ENCODE measurements at places on chromosomes 13 and 19. TPM values are rescaled to one million over a fixed set of nuclear protein-coding genes. Genes with fewer than 3 reads are reported as not detected.

DNA sequence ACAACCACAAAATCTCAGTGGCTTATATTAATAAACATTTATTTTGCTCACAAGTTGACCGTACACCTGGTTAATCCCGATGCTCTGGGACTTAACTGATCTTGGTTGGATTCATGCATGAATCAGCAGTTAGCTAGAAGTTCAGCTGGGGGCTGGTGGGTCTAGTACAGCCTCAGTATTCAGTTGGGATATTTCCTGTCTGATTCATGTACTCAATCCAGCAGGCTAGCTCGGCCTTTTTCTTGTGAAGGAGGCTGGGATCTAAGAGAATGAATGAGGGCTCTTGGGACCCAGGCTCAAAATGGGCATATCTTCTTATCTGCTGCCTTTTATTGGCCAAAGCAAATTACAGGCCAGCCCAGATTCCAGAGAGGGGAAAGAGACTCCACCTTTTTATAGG is 178.8 kb downstream of the KCTD12 start:
- no peak for DNase-seq

DNA sequence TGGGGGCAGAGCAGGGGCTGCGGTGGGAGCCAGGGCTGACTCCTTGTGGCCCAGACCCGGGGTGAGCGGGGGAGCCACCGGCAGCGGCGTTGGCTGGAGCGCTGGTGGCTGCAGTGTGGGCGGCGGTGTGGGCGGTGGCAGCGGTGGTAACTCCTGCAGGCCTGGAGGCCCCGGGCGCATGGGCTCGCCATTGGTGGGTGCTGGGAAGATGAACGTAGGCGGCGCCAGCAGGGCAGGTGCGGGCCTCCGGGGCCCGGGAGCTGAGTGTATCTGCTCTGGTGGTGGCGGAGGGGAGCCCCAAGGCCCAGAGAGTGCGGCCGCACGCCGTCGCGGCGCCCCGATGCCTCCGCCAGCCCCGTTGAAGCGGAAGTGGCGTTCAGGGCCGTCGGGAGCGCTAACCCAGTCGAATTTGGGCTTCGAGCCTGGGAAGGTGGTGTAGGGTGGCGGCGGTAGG is 2.0 kb downstream of the GGN start:
- no peak for DNase-seq

- DNase-seq = no peak
These were observed 45.0 kb downstream of the KCTD15 start for GRCh38 chr19:33841685-33842084.

- no peak for DNase-seq
These were observed 4.8 kb downstream of the MKNK2 start for GRCh38 chr19:2046046-2046907.

GRCh38 chr13:83880275-83881139 is 1.8 kb downstream of the SLITRK1 start:
- no peak for DNase-seq

- peak; percentile 62 for DNase-seq
These were observed 31.2 kb downstream of the GADD45B start for GRCh38 chr19:2507109-2507508.

DNA sequence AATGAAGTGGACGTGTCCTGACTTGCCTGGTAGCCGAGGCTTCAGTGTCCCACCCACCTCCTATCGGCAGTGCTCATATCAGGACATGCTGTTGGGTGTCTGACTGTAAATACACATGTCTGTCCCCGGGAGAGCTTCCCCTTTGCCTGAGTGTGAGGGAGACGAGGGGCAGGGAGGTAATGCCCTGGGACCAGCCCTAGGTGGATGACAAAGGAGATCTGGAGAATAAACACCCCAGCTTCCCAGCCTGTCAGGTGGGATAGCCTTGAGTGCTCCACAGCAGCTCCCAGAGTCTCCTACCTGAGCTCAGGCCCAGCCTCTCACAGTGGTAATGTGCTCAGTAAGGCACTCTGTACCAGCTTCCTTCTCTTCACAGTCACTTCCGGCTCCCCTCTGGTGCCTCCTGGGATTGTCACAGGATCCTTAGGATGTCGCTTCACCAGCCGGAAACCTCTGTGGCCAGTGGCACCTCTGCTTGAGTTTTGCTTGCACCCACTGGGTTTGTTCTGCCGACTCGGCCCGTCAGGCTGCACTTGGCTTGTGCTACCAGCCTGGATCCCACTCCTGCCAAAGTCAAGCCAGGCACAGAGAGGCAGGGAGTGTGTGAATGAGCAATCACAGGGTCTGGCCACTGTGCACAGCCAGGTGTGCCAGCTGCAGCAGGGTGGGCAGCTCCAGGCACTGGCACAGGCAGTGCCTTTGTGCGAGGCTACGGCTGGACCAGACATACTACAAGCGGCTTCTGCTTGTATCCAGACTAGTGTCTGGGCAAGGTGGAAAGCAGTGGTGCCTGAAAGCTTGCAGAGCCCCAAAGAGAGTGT is 54.4 kb upstream of the RGCC start:
- no peak for DNase-seq

DNA sequence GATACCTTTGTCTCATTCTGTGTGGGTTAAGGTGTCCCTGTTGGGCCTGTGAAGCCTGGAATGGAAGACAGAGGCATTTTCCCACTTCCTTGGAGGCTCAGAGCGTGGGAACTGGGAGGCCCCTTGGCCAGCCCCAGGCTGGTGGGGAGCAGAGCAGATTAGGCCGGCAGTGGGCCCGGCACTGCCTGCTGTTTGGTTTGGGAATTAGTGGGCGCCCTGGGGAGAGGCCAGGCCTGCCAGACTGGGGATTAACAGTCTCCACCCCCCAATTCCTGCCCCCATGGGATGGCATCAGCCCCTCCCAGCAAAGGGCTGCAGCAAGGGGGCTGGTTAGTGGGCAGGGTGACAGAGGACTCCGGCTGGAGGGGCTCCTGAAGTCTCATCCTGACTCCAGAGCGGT is 3.1 kb upstream of the BEST2 start:
- DNase-seq = no peak

TGFBR3L gene
- total RNA-seq = 7.7 TPM

PBX4 gene
- total RNA-seq = 17.1 TPM

ZNF460 gene
- total RNA-seq = 52.0 TPM

COX6B1 gene
- total RNA-seq = 433 TPM
